Stimulated activated CD4-positive, alpha-beta T cell treated with anti-CD3 and anti-CD28 coated beads, Interleukin-1b, Interleukin-23, amount 100 ng/mL, for 48 hours (primary cell): ENCODE measurements at places on chromosomes 11 and 22.

DNA sequence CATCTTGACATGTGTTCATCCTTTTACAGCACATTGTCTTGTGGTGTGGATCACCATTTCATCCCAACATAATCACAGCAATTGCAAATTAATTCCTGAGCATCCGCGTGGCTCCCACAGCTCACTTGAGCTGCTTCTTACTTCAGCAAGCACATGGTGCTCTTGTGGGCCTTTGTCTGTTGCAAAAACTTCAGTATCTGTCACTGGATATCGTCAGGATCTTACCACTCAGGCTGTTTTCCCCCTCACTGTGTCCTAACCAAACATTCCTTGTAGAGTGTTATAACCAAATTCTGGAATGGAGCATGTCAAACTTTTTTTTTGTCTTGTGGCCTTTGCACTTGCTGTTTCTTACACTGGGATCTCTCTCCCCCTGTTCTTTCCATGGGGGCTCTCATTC is 683.1 kb upstream of the ARHGAP42 start:
- no peak for DNase-seq

- no peak for DNase-seq
These were observed 26.1 kb downstream of the MRTFA start for GRCh38 chr22:40610329-40610850.

GRCh38 chr11:45935349-45936064 is 13.1 kb downstream of the LARGE2 start:
- DNase-seq = no peak

GRCh38 chr11:32143378-32143777 is 52.5 kb downstream of the RCN1 start:
- no peak for DNase-seq

GRCh38 chr11:97856666-97857065 is 1164.1 kb upstream of the CNTN5 start:
- DNase-seq = no peak

- DNase-seq = no peak
These were observed 47.6 kb downstream of the LIF start for GRCh38 chr22:30198921-30199320.

GRCh38 chr11:130774703-130775102 is 141.6 kb downstream of the SNX19 start:
- no peak for DNase-seq

DNA sequence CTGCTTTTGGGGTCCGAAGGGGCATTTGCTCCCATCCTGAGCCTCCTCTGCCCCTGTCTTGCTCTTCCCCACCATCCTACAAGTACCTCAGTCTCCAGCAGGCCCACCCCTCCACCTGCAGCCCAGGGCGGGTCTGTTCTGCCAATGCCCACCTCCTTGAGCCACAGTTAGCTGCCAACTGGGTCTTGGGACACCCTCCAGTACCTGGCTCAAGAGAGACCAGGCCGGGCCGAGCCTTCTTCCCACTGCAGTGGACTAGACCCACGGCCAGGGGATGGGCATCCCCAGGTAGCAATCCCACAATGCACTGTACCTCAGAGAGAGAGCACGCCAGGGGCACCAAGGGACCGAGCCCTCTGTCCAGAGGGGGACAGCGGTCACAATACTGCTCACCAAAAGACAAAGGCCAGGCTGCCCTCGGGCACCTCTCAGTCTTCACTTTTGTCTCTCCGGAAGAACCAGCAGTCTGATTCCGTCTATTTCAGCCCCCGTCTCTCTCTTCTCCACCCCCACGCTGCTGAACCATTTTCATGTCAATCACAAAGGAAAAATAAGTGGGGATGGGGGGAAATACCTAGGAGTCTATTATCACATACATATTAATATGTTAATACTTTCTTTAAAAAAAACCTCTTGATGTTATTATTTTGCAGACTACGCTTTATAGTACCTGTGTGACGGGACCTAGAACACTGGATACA is 51.7 kb downstream of the SYT13 start:
- DNase-seq = no peak

DNA sequence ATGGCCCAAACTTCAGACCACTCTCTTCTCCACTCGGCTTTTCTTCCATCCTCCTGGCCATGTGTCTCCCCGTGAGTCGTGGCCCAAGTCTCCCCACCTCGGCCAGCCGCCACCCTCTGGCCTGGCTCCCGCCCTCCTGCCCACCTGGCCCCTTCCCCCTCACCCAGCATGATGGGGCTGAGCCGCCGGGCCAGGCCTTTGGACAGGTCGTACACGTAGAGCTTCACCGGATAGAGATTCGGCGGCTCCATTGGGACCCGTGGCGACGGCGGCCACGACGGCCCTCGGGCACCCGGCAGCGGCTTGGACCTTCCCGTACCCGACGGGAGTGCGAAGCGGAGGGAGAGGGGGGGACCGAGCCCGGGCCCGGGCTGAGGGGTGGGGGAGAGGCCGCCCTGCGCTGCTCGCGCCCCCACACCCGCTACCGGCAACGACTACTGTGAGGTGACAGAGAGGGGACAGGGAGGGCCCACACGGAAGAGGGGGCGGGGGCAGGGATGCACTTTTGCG is at the start of gene DESI1:
TSS of gene DESI1 (minus strand) at position 455 of the 510 bp plus-strand sequence. CDS start at position 251, 204 bp downstream.
- no peak for DNase-seq

GRCh38 chr11:69211920-69212797 is 56.4 kb downstream of the SMIM38 start:
- DNase-seq = no peak

GRCh38 chr22:29658176-29658575 is 54.7 kb downstream of the NF2 start:
- no peak for DNase-seq

DNA sequence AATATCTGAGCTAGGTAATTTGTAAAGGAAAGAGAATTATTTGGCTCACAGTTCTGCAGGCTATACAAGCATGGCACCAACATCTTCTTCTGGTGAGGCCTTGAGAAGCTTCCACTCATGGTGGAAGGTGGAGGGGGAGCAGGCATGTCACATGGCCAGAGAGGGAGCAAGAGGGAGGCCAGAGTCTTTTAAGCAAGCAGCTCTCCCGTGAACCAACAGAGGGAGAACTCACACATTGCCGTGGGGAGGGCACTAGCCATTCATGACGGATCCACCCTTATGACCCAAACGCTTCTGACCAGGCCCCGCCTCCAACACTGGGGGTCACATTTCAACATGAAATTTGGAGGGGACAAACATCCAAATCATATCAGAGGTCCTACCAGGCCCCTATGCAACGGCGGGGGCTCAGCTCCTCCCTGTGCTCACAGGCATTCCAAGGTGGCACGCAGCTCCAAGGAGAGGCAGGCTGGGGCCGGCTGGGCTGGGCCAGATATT is 4.6 kb downstream of the C11orf96 start:
- no peak for DNase-seq

DNA sequence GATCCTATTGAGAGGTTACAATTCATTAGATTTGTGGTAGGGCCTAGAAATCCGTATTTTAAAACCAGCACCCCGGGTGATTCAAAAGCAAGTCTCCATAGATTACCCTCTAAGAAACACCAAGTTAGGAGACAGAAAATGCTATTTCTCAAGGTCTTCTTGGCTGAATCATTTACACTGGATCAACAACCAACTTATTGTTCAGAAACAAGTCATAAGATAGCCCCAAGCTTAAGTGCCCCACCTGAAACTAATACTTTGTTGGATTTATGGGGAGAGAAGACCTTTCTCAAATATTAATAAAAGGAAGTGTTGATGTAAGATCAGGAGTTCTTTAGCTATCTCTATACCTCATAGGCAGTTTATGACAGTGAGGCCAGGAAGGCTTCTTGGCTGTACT is 345.2 kb downstream of the LARGE1 start:
- DNase-seq = no peak

DNA sequence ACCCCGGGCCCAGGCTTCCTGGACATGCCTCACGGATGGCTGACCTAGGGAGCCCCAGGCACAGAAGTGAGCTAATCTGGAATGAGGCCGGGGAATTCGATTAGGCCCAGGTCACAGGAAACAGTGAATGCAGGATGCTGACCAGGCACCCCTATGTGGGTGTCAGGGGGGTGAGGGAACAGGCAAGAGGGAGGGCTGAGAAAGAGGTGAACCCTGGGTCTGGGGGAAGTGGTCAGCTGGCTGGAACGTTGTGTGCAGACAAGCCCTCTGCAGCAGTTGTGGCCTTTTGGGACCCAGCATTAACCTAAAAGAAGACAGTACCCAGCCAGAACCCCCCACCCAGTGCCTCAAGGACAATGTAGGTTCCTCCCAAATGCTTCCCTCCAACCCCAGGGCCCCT is 8.1 kb downstream of the SERHL2 start:
- no peak for DNase-seq
